ENCODE measurements at places on chromosomes 7 and 10.

DNA sequence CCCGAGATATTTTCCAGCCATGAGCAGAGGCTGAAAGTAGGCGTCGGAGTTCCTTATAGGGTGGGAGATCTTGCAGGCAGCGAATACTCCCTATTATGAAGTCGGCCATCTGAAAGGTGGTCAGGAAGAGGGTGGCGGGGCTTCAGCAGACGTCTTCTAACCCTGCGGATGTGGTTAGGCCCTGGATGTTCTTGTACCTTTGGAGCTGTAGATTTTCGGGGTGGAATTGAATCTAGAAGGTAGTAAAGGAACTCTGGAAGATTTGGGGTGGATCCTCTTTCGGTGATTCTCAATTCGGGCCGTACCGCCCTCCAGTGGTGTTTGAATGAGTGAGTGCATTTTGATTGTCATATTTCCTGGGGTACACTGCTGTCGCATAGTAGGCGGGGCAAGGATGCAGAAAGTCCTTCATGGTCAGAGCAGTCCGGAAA, 635 bp downstream of the NUP205 start:
- no peak for DNase-seq

GRCh38 chr7:45710271-45711160, 136.3 kb downstream of the ADCY1 start:
- DNase-seq, result no peak

DNA sequence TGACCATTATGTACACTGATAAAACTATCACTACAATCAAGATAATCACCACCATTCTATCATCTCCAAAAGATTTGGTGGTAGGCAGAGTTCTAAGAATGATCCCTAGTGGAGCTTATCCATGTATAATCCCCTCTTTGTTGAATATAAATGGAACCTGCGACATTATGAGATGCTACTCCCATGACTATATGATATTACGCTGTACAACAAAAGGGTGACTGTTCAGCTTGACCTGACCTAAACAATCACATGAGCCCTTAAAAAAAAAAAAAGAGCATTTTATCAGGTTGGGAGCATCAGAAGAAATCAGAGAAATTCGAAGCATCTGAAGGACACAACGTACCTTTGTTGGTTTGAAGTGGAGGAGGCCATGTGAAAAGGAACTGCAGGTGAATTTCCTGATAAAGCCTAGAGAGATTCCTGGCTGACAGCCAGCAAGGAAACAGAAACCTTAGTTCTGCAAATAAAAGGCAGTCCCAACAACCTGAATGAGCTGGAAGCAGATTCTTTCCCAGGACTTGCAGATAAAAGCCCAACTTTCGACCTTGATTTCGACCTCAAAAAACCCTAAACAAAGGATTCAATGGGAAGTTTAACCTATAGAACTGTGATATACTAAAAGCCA, 270.7 kb downstream of the ADRA2A start:
- DNase-seq, result no peak

- no peak for DNase-seq
Measured at GRCh38 chr7:146764458-146764857, 647.9 kb downstream of the CNTNAP2 start.

DNA sequence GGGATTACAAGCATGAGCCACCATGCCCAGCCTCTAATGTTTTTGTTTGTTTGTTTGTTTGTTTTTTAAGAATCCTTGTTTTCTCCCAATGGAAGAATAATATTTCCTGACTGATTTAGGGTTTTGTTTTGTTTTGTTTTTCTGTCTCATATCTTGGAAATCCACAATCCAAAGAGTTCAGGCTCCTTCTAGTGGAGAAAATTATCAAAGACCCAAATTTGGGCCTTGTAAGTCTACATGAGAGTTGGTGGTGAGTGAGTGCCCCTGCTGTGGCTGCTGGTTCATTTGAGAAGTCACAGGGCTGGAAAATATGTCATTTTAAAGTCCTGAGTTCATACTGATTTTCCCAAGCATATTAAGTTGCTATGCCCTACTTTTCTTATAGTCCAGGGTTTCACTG, 33.5 kb upstream of the KLHL7 start:
- DNase-seq, result no peak

DNA sequence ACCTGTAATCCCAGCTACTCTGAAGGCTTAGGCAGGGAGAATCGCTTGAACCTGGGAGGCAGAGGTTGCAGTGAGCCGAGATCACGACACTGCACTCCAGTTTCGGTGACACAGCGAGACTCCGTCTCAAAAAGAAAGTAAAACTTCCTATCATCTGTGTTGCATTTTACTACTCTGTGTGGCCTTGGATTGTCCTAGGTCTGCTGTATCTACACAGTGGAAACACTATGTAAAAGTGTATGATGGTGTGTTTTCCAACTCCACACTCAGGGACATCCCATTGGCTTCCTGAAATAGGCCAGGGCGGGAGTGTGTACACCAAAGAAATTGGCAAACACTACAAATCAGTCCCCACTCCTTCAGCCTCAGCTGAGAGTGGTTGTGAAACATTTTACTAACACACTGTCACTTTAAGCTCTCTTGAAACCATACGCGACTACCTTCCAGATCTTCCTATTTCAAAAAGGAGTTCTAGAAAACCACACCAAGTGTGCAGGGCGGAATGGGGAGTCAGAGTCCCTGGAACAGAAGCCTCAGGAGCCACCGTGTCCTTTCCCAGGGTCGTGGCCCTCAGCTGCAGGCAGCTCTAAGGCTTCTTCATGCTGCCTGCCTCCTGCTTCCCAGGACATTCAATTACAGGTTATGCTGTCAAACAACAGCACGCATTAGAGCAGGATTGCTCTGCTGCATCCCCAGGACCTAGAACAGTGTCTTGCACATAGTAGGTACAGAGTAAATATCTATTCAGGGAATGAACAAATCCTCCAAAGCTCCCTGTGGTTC, 275.4 kb downstream of the PARD3 start:
- DNase-seq, result no peak

- no peak for DNase-seq
Measured at GRCh38 chr7:73864981-73865711, 4.2 kb downstream of the TMEM270 start.

DNA sequence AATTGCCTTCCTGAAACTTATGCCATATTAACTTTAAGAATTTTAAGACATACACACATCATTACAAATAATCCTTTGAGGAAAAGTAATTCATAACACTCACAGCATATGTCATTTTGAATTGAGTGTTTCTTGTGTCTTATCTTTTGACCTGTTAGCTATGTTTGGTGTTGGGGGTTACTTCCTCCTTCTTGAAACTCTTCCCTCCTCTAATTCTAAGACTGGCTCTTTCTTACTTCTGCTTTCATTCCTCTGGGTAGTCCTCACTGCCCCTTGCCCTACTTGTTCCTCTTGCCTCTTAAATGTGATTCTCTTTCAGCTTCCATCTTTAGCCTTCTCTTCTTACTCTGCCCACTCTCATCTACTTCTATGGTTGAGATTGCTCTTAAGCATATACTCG, 28.3 kb upstream of the PIP4K2A start:
- no peak for DNase-seq

GRCh38 chr7:136884492-136884891, 16.0 kb downstream of the CHRM2 start:
- no peak for DNase-seq

- DNase-seq, result no peak
Measured at GRCh38 chr10:5447056-5447455, 34.7 kb downstream of the NET1 start.

- no peak for DNase-seq
Measured at GRCh38 chr10:26457088-26457487, 18.9 kb downstream of the APBB1IP start.

DNA sequence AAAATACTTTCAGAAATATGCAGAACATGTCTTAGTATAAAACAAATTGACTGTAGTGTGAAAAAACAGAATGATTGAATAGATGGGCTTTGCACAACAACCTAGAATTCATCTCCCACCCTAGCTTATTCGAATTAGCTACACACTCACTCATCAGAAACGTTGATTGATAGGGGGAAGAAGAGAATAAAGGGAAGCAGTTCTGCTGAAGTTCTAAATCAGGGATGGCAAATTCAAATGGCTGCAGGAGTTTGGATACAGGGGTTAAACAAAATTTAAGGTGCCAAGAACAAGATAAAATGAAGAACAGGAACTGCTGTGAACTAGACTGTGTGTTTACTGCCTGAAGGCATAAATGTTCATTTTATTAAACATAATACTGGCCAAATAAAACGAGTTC, 9.0 kb downstream of the CD36 start:
- no peak for DNase-seq

DNA sequence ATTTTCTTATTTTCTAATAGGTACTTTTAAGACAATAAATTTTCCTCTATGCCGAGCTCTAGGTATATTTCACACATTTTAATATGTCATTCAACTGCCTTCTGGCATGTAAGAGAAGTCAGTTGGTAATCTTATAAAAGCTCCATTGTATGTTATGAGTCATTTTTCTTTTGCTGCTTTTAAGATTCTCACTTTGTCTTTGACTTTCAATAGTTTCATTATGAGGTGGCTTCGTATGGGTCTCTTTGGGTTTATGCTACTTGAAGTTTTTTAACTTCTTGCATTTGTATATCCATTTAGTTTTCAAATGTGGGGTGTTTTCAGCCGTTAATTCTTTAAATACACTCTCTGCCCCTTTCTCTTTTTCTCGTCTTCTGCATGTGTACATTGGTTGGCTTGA, 80.5 kb downstream of the ABCA13 start:
- DNase-seq, result no peak

GRCh38 chr10:83984256-83984640, 155.1 kb upstream of the GHITM start:
- no peak for DNase-seq

DNA sequence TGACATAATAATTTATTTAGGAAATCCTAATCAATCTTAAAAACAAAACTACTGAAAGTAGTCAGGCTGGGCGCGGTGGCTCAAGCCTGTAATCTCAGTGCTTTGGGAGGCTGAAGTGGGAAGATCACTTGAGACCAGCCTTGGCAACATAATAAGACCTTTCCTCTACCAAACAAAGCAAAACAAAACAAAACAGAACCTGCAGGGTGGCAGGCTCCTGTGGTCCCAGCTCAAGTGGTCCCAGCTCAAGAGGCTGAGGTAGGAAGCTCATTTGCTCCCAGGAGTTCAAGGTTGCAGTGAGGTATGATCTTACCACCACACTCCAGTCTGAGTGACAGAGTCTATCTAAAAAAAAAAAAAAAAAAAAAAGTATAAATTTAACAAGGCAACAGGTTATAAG, 748.0 kb downstream of the CNTNAP2 start:
- no peak for DNase-seq

DNA sequence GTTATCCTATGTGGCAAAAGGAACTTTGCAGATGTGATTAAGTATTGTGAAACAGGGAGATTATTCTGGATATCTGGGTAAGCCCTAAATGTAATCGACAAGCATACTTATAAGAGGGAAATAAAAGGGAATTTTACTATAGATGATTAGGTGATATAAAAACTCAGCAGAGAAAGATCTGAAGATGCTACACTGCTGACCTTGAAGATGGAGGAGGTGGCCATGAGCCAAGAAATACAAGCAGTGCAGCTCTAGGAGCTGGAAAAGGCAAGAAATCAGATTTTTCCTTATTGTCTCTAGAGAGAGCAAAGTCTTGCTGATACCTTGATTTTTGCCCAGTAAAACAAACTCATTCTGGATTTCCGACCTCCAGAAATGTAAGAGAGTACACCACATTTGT, 67.7 kb downstream of the BRAF start:
- no peak for DNase-seq

DNA sequence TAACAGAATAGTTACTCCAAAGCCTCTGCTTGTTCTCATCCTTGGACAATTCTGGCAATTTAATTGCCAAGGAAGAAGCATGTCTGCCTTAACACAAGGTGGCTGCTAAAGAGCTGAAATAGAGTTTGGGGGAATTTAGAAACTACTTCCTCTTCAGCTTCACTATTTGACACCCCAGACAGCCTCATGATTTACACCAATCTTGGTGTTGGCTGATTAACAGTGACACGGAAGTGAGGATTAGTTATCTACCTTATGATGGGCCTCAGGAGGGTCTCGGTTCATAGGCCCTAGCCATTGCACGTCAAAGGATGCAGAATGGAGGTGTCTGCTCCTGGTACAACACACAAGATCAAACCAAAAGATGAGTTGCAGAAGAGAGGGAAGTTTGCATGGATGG, 102.4 kb downstream of the RELN start:
- DNase-seq, result no peak
